ENCODE measurements at places on chromosomes 6 and 20.

- DNase-seq: no peak
Measured at GRCh38 chr6:112021691-112022310, 32.1 kb upstream of the CCN6 start.

GRCh38 chr6:89530982-89531381 lies 98.0 kb downstream of the ANKRD6 start:
- no peak for DNase-seq

DNA sequence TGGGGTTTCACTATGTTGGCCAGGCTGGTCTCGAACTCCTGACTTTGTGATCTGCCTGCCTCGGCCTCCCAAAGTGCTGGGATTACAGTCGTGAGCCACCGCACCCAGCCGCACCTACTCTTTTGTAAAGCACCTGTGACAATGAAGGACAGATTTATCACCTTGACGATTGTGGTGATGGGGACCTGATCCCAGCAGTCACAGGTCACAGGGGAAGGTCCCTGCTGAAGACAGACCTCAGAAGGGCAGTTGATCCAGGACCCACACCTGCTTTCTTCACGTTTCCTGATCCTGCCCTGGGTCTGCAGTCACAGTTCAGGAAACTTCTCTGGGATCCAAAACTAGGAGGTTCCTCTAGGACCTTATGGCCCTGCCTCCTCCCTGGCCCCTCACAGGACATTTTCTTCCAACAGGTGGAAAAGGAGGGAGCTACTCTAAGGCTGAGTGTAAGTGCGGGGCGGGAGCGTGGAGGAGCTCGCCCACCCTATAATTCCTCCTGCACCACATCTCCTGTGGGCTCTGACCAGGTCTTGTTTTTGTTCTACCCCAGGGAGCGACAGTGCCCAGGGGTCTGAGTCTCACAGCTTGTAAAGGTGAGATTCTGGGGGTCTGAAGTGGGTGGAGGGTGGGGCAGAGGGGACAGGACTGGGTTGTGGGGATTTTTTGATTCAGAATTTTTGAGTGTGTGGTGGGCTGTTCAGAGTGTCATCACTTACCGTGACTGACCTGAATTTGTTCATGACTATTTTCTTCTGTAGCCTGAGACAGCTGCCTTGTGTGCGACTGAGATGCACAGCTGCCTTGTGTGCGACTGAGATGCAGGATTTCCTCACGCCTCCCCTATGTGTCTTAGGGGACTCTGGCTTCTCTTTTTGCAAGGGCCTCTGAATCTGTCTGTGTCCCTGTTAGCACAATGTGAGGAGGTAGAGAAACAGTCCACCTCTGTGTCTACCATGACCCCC lies 3.0 kb downstream of the HLA-E start:
- DNase-seq: no peak

DNA sequence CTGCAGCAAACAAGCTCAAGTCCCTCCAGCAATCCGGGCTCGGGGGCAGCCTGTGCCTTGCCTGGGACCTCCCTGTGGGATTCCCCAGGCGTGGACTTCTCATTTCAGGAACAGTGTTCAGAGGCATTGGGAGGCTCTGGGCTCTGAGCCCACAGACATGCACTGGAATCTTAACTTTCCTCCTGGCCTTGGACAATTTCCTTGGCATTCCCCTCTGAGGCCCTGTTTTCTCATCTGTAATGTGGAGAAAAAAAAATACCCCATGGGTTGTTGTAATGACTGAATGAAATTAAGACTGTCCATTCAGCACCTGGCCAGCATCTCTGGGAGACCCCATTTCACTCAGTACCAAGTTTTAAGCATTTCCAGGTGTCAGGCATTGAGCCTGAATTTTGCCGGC lies 17.6 kb downstream of the BPIFB4 start:
- no peak for DNase-seq

DNA sequence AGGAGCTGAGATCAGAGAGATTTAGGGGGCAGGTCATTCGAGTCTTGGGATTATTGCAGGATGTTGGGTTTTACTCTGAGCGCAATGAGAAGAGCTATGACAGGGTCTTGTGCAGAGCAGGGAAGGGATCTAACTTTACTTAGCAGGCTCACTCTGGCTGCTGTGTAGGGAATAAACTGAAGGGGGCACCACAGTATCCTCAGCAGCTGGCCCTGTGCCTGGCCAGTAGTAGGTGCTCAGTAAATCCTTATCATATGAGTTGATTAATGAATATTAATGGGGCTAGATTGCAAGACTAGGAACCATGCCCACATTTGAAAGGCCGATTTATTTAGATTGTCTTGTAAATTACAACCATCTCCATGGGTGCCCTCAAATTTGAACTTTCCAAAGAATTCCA lies 4.6 kb upstream of the MDGA1 start:
- no peak for DNase-seq

Measured in NCI-H226 (cell line).